ENCODE measurements at places on chromosomes 7 and 10. TPM values are rescaled to one million over a fixed set of nuclear protein-coding genes. Genes with fewer than 3 reads are reported as not detected.

The CNNM1 gene
- total RNA-seq: 0.56 TPM

- DNase-seq: no peak
Observed at GRCh38 chr7:2405601-2406345, 2.4 kb downstream of the CHST12 start.

DNA sequence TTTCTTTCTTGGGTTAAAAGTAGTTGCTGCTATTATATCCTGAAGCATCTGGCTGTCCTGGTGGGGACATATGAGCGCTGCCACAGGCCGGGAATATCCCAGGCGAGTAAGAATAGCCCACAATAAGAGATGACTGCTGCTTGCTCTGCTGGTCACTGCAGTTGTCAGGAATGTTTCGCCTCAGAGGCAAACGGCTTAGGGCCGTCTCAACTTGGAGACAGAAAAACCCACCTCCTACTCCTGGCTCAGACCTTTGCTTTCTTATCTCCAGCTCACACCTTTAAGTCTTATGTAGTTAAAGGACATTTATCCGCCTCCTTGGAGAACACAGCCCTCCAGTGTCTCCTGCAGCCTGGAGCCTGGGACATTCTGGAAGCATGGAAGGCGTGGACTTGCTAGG, at the start of gene GJD4:
GJD4 (plus strand) TSS at position 151 of the 400 bp plus-strand sequence; CDS start at position 378, 227 bp downstream.
- peak; percentile 35 for DNase-seq

The MMP21 gene
- 0.67 TPM for total RNA-seq

DNA sequence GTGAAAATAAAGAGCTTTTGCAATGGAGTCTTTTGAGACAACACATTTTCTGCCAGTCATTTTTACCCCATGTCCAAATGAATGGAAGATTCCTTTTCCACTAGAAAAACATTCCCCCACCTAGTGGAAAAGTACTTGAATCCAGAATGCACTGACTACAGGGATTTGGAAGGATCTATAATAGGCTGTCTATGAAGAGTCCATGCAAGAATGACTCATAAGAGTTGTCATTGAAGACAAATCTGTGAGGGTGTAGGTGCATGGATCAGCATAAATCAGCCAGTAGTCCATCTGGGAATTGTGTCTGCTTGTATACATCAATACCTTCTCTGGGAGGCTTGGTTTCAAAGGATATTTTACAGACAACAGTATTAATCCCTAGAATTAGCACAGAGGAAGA, 32.5 kb upstream of the TRUB1 start:
- DNase-seq: no peak
